Stimulated activated CD4-positive, alpha-beta T cell treated with anti-CD3 and anti-CD28 coated beads, TNF-alpha, amount 100 ng/mL, for 1 hour (primary cell): ENCODE measurements at places on chromosomes 7 and 10.

GRCh38 chr10:60162631-60163030, 227.0 kb downstream of the ANK3 start:
- DNase-seq, result no peak

DNA sequence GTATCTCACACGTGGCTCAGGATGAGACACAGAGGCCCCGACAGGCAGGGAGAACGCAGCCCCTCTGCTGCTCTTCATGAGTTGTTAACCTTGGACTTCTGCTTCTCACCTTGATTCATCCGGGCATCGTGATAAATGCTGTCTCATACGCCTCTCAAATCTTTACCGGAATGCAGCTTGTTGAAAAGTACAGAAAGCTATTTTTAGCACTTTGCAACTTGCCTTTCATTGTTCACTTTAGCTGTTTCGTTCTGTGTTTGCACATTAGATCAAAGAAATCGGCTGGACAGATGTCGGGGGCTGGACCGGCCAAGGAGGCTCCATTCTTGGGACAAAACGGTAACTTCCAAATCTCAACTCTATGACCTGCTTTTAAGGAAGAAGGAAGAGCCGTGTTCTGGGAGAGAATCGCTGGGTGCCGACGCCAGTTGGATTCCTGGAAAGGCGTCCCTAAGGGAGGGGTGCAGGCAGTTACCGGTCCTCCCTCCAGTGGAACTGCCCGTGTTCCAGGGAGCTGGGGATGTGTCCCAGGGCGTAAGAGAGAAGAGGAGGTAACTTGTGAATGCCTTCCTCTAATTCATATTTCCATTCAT, 49.3 kb downstream of the PFKP start:
- DNase-seq, result no peak

DNA sequence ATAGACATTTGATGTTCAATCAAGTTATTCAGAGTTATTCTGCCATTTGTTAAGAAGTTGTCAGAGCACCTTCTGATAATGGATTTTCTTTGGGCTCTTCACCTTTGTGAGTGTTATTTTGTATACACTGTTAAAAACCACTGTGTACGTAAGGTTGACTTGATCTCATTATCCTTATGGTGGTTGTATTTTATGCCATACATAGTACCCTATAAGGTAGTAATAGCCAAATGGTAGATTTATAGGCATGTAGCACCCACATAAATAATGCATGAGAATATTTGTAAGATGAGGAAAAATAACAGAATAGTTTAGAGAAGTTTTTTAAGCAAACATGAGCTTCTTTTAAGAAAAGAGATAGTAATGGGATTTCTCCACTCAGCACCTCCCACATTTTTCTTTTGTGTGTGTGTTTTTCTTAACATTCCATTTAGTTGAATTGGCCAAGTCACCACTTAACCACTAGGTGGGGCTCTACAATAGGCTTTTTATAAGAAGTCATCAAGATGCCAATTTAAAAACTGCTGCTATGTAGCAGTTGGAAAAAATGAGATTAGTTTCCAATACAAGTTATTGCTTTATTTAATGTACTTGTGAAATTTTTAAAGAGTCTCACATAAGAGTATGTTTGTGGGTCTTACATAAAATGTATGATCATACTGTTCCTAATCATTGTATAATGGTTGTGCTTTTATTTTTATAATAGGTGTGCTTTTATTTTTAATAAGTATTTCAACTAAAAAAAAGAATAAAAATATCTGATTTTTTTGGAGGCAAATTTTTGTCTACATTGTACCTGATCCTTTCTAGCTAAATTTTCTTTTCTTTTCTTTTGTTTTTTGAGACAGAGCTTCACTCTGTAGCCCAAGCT, 41.1 kb upstream of the STMP1 start:
- no peak for DNase-seq

GRCh38 chr7:133437544-133437943, 184.7 kb downstream of the EXOC4 start:
- no peak for DNase-seq

GRCh38 chr10:132296666-132297443, 10.9 kb downstream of the STK32C start:
- no peak for DNase-seq

DNA sequence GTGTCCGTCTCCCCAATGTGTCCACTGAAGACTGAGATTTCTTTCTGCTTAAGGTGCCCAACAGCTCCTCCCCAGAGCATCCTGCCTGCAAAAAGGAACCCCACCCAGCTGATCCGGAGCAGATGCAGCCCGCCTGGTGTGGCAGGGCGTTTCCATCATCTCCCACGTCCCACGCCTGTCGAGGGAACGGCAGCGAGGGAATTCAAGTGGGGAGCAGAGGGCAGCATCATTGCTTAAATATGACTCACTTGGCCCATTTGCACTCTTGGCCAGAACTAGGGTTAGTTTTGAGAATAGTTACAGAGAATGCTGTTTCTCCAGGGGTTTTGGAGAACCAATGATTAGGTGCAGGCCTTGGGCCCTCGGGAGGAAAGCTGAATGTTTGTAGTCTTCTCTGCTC, 20.8 kb downstream of the VWA2 start:
- no peak for DNase-seq

GRCh38 chr10:78620985-78621799, 447.6 kb upstream of the ZMIZ1 start:
- DNase-seq, result no peak

GRCh38 chr10:71136036-71136721, 76.2 kb upstream of the UNC5B start:
- DNase-seq, result no peak

GRCh38 chr10:87656431-87657072, 3.1 kb upstream of the PAPSS2 start:
- DNase-seq, result no peak

DNA sequence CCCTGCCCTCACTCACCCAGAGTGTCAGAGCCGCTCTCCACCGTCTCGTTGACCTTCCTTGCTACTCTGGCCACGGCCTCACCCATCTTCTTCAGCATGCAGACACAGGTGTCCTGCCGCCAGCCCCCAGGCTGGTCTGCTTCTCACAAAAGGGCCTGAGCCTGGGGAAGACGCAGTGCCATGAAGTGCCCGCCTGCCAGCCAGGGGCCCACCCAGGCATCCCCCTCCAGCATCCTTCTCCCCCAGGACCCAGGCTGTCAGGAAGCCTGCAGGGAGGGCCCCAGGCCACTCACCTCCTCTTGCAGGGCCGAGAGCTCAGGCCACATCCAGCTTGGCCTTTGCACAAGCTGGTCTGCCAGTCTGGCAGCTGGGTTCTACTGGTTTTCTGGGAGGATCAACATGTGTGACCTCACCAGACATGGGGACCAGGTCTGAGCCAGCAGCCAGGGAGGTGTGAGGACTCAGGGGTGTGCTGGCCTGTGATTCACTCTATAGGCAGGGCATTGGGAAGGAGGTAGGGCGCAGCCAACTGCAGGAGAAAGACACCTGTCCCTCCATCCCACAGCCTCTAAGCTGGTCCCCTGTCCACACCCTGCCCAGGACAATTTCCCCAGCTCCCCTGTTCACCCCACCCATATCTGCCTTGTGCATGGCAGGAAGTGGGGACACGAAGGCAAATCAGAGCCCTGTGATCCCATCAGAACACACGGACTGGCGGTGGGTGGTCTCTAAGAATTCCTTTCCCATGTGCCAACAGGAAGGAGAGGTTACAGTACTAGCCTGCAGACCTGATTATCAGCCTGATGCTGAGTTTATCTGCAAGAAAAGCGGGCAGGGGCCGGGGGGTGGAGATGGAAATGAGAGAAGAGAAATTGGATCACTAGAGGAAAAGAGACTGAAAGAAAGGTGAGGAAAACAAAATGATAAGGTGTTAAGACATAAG, 5.7 kb downstream of the LRRC20 start:
- DNase-seq, result no peak

DNA sequence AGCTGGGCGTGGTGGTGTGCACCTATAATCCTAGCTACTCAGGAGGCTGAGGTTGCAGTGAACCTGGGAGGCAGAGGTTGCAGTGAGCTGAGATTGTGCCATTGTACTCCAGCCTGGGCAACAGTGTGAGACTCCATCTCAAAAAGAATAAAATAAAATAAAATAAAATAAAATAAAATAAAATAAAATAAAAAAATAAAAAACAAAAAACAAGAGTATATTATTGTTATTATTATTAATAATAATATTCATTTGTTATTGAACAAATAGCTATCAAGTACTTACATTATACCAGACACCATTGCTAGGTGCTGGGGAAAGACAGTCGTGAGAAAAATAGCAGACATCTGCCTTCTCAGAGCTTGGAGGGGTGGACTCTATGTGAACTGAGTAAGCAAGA, 24.1 kb downstream of the PAX2 start:
- DNase-seq, result no peak

DNA sequence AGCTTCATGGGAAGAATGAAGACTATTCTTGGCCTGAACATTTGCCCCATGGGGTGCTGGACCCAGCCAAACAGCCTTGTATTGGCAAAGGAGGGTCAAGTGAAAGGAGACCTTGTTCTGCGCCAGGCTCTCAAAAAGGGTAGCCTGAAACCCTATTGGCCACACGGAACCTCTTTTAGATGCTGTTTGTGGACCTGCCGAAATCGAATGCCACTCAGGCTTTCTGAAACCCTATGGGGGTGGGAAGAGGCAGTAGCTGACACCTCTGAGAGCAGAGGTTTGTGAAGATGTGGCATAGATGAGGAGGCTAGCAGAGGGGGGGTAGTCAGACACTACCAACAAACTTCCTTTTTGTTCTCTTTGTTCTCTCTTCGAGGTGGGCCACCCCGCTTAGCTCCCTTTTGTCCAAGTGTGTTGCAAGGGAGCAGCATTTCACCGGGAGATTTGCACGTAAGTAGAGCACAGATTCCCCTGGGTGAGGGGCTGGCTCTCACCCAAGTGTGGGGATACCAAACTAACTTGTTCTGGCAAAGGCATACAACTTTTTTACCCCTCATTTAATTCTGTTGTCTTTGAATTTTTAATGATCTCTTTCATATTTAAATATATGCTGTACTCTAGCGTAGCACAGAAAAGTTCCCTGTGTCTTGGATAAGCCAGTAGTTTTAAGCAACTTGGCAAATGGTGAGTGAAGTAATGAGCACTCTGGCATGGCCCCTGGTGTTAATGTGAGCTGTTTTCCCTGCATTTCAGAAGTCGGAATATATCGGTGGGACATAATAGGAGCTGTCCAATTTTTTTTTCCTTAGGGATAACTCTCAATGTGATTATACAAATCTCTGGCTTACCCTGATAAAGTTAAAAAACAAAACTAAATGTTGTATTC, 107.7 kb downstream of the SEPTIN7 start:
- DNase-seq, result no peak

GRCh38 chr10:35341521-35341920, 5.2 kb downstream of the CCNY start:
- DNase-seq, result no peak

GRCh38 chr7:5610500-5611186, 170.8 kb downstream of the RNF216 start:
- DNase-seq, result no peak

DNA sequence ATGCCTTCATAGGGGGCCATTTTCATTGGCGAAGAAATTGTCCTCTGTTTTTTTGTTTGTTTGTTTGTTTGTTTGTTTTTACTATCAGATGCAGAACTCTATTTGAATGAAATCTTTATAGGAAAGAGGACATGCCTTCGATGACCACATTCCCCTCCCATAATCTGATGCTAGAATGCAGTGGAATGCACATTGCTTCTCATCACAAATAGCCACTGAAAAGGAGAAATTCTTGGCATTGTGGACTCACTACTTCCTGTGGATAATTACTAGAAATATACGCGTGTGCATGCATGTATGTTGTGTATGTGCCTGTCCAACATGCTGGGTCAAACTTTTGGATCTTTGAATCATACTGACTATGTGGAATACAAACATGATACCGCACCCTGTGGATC, 70.5 kb upstream of the SFMBT2 start:
- DNase-seq, result no peak

DNA sequence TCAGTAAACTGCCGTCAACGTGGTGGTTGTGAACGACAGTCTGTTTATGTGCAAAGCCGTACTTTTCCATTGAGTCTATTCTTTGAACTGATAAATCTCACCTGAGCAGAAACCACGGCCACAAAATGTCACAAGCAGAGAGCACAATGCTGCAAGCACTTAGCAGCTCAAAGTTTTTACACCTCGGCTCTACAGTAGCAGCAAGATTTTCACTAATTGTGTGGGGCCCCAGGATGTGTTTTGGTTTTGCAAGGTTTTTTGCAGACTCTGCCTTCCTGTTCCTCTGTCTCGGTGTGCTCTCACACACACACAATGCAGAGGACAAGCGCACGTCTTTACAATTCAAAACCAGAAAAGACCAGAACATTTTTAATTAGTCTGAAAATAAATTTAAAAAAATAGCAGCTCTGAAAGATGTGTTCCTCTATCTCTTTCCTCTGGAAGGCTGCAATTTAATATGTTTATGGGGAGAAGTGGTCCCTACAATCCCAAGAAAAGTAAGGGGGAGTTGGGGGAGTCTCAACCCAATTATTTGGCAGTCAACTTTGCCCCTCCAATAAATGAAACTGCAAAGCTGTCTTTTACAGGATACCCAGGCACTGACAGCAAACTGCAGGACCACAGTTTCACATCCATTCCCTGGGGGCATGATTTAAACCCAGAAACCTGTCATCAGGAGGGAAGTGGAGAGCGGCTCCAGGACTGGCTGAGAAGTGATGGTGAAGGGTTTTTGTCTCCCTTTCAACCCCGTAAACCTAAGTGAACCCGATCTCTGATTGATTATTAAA, 73.8 kb upstream of the SFMBT2 start:
- peak; percentile 39 for DNase-seq

- no peak for DNase-seq
Observed at GRCh38 chr10:89404104-89405047, 10.0 kb upstream of the IFIT5 start.

GRCh38 chr10:16497911-16498310, 23.8 kb downstream of the C1QL3 start:
- no peak for DNase-seq

GRCh38 chr7:40234046-40234445, 99.2 kb downstream of the SUGCT start:
- no peak for DNase-seq

DNA sequence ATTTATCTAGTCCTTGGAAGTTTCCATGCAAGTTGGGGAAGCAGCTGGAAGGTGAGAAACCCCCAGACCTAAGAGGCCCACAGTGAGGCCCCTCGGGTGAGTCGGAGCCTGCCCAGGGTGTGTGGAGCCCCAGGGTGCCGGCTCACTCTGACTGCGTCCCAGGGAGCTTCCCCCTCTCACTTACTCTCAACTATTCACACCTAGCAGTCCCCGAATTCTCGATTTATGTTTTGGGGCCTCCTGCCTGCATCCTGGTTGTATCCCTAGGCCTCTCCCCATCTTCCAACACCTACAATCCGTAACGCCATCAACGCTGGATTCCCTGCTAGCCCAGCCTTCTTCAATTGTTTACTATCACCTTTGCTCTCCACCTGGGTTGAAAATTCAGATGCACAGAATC, 63.9 kb downstream of the PRKAG2 start:
- DNase-seq, result no peak
